Activated CD4-positive, alpha-beta T cell treated with anti-CD3 and anti-CD28 coated beads, Interleukin-2, Interleukin-6, amounts not matched to agents 100 ng/mL and 50 ng/mL, durations not matched to agents 16 hours and 8 hours (primary cell): ENCODE measurements at places on chromosomes 2 and 18.

DNA sequence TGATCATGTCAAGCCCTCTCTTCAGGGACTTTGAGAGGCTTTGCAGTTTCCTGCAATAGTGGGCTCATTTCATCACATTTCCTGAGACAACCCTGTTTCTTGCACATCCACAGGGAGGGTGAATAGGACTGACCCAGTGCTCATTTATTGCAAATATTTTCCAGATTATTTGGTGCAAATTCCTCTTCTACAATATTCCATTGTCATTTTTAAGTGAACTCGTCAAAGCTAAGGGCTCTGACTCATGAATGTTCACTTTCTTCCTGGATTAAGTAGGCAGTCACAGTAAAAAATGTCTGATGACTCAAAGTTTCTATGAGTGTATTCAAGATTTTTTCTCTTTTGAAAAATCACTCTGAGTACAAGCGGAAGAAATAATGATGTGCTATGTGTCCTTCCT lies 225.5 kb upstream of the GALNT5 start:
- DNase-seq, result no peak

- DNase-seq, result no peak
Measured at GRCh38 chr2:177873915-177874314, 198.7 kb downstream of the PDE11A start.

GRCh38 chr2:234032279-234032856 lies 18.1 kb upstream of the SPP2 start:
- DNase-seq, result peak; percentile 75

GRCh38 chr2:11375025-11375688 lies 30.7 kb upstream of the ROCK2 start:
- DNase-seq, result no peak

DNA sequence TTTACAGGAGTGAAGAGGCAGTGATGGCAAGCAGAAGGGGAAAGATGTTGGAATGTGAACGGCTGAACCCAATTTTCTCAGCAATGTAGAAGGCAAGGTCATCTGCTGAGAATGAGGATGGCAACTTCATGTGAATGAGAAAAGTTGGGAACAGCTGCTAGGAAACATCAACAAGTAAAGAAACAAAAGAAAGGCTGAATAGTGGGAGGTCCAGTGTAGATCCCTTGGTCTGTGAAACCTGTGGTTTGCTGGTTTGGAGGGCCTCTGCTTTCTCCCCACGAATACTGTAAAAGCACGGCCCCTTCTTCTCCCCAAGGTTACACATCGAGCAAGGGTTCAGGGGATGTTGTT lies 27.4 kb downstream of the MARCHF4 start:
- DNase-seq, result no peak
